ENCODE measurements at places on chromosomes 2 and 18.
A peak's percentile ranks its signal among the peaks of the same experiment; 100 is the strongest.

GRCh38 chr2:13005761-13006335, 289.1 kb downstream of the TRIB2 start:
- peak overlapping the region; percentile 9 for H3K4me3 ChIP-seq
- H3K27me3 ChIP-seq = no peaks in the 10 kb centered on the region
- no peak for DNase-seq

- H3K36me3 ChIP-seq = no peaks in the 10 kb centered on the region
- H3K27me3 ChIP-seq = no peaks in the 10 kb centered on the region
- no peak overlapping the region for H3K27ac ChIP-seq
These were observed 448.0 kb upstream of the SPRED2 start for GRCh38 chr2:65880436-65880835.

DNA sequence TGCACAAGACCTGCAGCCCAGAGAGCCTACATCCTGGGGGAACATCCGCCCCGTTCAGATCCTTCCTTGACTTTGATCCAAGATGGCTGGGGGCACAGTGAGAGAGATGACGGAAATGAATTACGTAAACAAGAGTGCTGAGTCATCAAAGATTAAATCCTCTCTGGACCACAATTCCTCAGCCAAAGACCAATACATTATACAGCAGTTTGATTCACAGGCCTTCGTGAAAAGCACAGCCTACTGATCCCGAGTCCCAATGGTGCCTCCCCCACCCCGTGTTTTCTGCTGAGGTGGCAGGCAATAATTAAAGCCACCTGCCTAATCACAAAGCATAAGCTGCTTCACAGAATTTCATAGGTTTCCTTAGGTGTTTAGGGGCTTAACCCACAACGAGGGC, 43.0 kb downstream of the MYO5B start:
- no peak for DNase-seq
- H3K4me1 ChIP-seq = no peaks in the 10 kb centered on the region
- H3K27me3 ChIP-seq = no peaks in the 10 kb centered on the region
- no peaks in the 10 kb centered on the region for H3K36me3 ChIP-seq
- no peak overlapping the region for H3K27ac ChIP-seq

DNA sequence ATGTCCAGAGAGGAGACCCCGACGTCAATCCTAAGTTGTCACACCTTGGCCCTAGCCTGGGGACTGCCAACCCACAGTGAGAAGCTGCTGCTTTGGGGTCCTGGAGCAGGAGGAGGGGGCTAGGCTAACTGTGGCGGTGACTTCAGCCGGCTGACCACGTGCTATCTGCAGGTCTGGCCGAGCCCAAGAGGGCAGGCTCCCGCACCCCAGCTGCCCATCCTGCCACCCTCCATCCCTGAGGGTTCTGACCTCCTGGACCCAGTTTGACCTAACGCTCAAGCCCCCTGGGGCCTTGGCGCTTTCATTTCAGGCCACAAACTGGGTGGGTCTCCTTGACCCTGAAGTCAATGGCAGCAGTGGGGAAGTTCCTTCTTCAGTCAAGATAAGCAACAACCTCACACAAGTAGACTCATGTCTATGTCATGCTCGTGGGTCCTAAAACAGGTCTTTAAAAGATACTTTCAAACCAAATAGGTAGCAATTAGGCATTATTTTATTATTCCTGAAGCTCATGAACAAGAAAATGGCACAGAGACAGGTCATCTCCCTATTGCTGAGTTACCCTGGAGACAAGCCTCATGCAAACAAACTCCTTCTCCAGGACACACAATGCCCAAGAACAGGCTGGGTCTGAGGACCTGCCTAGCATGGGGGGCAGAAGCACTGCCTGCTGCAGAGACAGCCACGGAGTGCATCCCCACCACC, 2.3 kb downstream of the HES6 start:
- H3K4me3 ChIP-seq = no peak overlapping the region
- H3K27ac ChIP-seq = no peak overlapping the region
- no peak for DNase-seq
- H3K36me3 ChIP-seq = no peaks in the 10 kb centered on the region
- peaks cover 3% of the 10 kb centered on the region for H3K27me3 ChIP-seq

GRCh38 chr2:200174433-200175216, 131.9 kb upstream of the SPATS2L start:
- no peaks in the 10 kb centered on the region for H3K27me3 ChIP-seq
- H3K27ac ChIP-seq = no peak overlapping the region
- DNase-seq = no peak
- H3K4me1 ChIP-seq = no peaks in the 10 kb centered on the region
- H3K4me3 ChIP-seq = no peak overlapping the region
- no peaks in the 10 kb centered on the region for H3K36me3 ChIP-seq

- no peaks in the 10 kb centered on the region for H3K4me1 ChIP-seq
- no peaks in the 10 kb centered on the region for H3K36me3 ChIP-seq
- no peak for DNase-seq
- no peaks in the 10 kb centered on the region for H3K27me3 ChIP-seq
- no peak overlapping the region for H3K27ac ChIP-seq
These were observed 92.1 kb downstream of the ATL2 start for GRCh38 chr2:38284971-38285370.
